ENCODE measurements at places on chromosomes 3 and 15.

DNA sequence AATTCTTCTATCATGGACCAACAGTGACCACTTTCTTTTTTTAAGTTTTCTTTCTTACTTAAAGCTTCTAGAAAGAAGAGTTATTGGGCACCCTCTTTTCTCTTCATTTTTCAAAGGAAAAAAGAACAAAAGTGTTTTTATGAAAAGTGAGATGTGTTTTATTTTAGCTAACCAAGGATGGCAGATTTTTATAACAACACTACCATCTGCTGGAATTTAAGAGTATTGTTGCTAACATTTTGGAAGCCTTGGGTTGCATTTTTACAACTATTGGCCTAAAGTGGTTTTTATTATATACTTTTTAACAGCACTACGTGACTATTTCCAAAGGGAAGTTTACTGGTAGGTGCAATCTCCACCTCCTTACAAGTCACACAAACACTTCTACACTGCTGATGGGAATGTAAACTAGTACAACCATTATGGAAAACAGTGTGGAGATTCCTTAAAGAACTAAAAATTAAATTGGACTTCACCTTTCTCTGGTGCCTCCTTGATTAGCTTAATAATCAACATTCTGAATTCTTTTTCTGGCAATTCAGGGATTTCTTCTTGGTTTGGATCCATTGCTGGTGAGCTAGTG, 237.7 kb upstream of the AGTR1 start:
- DNase-seq: no peak

- DNase-seq: no peak
Observed at GRCh38 chr3:113507501-113508067, 7.4 kb downstream of the SPICE1 start.

GRCh38 chr15:71410347-71410746, 295.1 kb downstream of the THSD4 start:
- no peak for DNase-seq

DNA sequence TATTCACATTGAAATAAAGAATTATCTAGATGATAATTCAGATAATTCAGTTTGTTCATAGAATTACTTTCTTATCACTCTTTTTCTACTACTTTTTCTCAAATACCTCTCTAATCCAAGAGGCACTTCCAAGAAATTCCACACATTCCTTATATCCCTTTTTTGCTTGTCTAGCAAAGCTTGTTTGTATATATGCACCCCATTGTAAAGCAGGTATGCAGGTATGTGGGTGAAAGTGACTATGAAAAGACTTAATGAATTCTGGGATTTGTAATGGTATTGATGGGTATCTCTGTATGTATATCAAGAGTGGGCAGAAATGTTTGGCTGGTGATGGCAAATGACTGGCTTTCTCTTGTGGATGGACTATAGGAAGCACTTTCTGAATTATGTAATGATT, 94.1 kb upstream of the FGF7 start:
- no peak for DNase-seq

- DNase-seq: no peak
Observed at GRCh38 chr3:71709908-71710511, 15.2 kb downstream of the EIF4E3 start.

GRCh38 chr3:60169755-60170154, 1081.5 kb downstream of the FHIT start:
- DNase-seq: no peak

DNA sequence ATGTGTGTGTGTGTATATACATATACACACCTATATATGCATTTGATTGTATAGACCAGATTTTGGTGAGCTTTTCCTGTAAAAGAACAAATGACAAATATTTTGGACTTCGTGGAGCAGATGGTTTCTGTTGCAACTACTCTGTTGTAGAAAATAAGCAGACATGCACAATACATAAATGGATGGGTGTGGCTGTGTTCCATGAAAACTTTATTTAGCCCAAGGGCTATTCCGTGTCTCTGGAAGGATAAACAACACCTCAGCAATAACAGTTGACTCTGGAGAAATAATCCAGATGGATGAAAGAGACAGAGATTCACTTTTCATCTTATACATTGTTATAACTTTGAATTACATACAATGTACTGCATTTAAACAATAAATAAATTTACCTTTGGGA, 441.4 kb downstream of the CNTN3 start:
- DNase-seq: no peak

GRCh38 chr3:114293838-114294535, at the start of gene TIGIT:
Gene TIGIT, plus strand, starts transcription at chr3:114294028. Its CDS starts 34 bp downstream, at chr3:114294062.
- DNase-seq: no peak

DNA sequence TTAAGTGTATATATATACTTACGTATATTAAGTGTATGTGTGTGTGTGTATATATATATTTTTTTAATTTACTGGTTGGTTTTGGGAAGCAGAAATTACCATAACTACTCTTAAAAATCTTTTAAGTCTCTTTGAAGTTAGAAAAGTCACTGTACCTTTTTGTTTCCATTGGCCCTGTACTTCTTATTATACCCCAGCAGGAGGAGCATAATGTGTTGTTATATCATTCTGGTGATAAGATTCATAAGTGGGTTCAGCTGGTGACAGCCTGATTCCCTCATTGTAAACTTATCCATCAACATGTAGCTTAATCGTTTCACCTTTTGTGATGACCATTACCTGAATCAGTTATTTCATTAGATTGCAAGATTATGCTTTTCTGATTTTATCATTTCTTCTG, 30.8 kb downstream of the MLH1 start:
- no peak for DNase-seq

DNA sequence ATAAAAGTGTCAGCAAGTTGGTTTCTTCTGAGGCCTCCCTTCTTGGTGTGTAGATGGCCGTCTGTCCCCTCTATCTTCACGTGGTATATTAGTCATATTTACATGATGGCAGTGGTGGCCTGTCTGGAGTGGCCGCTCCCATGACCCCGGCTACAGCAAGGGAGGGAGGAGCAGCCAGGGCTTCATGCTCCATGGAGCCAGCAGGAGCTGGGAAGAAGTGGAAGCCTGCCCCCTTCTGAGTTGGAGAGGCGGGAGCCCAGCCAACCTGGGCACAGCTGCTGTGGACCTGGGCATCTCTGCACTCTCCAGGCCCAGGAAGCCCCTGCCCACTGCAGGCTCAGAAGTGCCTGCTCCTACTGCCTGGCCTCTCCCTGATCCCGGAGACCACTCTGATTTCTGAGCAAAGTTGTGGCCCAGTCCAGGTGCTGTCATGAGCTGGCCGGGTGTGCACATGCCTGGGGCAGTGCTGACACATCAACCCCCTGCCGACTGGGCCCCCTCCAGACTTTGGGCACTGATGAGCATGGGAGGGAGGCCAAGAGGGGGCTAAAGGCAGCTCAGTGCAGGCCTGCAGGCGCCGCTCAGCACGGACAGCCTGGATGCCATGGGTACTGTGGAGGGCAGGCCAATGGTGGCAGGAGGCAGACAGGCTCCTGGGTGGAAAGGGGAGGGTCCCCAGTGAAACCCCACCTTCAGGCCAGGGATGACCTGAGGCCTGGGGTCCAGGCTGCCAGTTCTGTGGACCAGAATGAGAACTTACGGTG, 84.8 kb downstream of the SERPINI1 start:
- DNase-seq: no peak

- DNase-seq: no peak
Observed at GRCh38 chr3:14133876-14134275, 9.0 kb downstream of the TMEM43 start.

DNA sequence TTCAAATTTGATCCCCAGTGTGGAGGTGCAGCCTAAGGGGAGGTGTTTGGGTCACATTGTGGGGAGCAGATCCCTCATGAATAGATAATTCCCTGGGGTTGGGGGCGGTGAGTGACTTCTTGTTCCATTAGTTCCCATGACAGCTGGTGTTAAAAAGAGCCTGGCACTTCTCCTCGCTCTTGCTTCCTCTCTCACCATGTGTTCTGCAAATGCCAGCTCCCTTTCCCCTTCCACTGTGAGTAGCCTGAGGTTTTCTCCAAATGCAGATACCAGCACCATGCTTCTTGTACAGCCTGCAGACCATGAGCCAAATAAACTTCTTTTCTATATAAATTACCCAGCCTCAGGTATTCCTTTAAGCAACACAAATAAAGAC, 23.1 kb downstream of the RIOX2 start:
- DNase-seq: no peak

DNA sequence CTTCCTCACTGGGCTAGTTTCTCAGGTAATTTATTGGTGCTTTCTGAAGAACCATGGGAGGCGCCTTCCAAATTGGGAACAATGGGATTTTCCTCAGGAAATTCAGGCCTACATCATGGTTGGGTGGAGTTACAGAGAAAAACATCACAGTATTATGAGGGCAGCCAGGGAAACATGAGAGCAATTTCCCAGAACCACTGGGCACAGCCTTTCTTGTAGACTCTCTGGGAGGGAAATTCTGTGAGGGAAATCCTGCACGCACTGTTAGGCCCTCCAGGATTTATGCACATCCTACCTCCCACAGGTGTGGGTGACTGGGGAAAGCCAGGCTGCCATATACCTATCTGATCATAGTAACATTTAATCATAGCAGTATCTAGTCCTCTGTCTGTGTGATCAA, 13.2 kb downstream of the POPDC2 start:
- no peak for DNase-seq

DNA sequence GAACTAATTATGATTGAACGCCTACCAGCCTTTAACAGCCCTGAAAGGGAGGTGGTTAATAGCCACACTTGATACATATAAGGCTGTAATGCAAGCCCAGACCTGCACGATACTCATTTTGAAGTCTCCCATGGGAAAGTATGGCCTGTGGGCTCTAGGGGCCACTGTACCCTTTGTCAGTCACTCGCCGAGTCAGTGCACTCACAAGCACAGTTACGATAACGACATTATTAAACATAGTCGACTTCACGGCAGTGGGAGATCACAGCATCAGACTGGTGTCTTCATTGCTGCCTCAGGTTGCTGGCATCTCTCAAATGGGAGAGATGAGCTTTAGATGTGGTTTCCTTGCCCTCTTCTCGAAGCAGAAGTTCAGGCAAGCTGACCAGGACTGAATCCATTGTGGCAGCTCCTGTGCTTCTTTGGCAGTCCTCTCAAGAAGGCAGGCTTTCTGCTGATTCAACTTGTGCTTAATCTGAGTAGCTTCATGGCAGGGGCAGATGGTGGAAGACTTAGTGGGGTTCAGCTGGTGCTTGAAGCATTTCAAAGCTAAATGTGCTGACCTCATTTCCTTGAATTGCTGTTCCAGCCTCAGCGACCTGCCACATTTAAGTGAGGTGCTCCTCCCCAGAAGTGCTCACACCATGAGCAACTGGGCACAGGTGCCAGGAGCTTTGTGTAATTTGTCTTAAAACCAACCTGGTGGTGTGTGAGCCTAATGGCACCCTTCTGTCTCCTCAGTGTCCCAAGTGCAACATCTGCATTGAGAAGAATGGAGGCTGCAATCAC, 15.8 kb upstream of the P4HTM start:
- no peak for DNase-seq

GRCh38 chr3:33513262-33513863, 73.2 kb upstream of the UBP1 start:
- no peak for DNase-seq

DNA sequence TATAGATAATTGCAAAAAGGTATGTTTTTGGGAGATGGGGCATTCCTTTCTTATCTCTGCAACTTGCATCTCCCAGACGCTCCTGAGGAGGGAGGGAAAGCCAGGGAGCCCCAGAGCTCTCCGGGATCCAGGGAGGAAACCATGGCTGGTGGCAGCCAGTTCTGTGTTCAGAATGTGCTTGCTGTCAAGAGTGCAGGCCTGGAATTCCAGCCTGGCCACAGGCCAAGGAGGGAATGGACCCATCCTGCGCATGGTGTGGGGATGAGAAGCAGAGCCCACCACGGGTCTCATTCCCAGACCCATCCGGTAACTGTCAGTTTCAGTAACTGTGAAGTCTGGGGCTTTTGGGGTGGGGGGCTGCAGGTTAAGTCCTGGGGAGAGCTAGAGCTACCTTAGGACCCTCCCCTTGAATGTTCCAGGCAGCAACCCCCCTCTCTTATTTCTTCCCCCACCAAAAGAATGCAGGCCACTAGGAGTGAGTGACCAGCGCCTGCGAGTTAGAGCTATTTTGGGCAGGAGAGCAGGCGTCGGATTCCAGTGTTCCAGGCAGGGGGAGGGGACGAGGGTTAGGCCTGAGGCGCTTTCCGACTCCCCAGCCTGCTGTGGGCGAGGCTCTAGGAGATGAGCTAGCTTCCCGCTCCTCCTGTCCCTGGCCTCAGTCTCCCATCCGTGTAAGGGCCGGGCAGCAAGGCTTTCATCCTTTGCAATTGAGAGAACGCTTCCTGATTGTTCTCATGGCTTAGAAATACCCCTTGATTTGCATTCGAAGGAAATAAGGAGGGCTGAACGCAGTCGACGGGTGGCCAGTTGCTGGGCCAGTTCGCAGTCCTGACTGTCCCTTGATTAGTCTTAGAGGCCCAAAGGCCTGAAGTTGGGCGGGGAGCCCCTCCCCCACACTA, 781 bp upstream of the DAG1 start:
- peak; percentile 58 for DNase-seq

GRCh38 chr3:87478716-87479115, 202.3 kb upstream of the POU1F1 start:
- no peak for DNase-seq

GRCh38 chr3:146159616-146160320, 1.2 kb downstream of the PLOD2 start:
- DNase-seq: no peak

DNA sequence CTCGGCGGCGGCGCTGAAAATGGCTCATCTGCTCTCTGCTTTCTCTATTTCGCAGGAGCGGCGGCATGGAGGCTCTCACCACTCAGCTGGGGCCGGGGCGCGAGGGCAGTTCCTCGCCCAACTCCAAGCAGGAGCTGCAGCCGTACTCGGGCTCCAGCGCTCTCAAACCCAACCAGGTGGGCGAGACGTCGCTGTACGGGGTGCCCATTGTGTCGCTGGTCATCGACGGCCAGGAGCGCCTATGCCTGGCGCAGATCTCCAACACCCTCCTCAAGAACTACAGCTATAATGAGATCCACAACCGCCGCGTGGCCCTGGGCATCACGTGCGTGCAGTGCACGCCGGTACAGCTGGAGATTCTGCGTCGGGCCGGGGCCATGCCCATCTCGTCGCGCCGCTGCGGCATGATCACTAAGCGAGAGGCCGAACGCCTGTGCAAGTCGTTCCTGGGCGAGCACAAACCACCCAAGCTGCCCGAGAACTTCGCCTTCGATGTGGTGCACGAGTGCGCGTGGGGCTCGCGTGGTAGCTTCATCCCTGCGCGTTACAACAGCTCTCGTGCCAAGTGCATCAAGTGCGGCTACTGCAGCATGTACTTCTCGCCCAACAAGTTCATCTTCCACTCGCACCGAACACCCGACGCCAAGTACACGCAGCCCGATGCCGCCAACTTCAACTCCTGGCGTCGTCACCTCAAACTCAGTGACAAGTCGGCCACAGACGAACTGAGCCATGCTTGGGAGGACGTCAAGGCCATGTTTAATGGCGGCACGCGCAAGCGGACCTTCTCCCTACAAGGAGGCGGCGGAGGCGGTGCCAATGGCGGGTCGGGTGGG, 790 bp downstream of the SKOR1 start:
- DNase-seq: no peak

Measured in neural crest cell (in vitro differentiated cells).